ENCODE measurements at places on chromosomes 6 and 20. TPM values are rescaled to one million over a fixed set of nuclear protein-coding genes. Genes with fewer than 3 reads are reported as not detected.

RFX6 gene
- total RNA-seq: not detected

LGSN gene
- total RNA-seq: not detected

HDGFL1 gene
- not detected for total RNA-seq

- peak; percentile 94 for DNase-seq
These were observed 78.5 kb upstream of the SIRPA start for GRCh38 chr20:1816384-1817381.

GRCh38 chr6:132494954-132495353 is 18.0 kb downstream of the STX7 start:
- no peak for DNase-seq

All from GM23248 (cell line).